Stimulated activated CD8-positive, alpha-beta memory T cell treated with anti-CD3 and anti-CD28 coated beads, Interleukin-15, amount 100 ng/mL, for 24 hours (primary cell): ENCODE measurements at places on chromosomes 2 and 18.

DNA sequence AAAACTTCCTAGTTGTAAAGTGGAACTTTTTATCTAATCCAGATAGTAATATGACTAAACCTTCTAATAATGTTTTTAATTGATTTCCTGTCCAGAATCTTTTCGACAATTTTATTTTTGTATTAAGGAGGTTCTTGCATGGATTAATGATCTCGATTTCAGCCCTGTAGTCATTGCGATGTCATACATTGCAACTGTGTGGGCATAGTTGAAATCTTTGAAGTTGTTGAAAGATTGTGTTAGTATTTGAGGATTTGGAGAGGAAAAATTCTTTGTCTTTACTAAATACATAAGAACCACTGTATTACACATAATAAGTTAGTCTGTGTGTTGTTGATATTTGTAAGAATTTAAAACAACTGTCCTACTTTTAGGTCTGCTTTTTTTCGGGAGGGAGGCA is 31.1 kb downstream of the ACSL3 start:
- DNase-seq = no peak

- DNase-seq = no peak
Measured at GRCh38 chr2:30684996-30685395, 122.2 kb downstream of the CAPN13 start.

GRCh38 chr2:101364878-101365277 is 22.4 kb downstream of the CREG2 start:
- DNase-seq = no peak

DNA sequence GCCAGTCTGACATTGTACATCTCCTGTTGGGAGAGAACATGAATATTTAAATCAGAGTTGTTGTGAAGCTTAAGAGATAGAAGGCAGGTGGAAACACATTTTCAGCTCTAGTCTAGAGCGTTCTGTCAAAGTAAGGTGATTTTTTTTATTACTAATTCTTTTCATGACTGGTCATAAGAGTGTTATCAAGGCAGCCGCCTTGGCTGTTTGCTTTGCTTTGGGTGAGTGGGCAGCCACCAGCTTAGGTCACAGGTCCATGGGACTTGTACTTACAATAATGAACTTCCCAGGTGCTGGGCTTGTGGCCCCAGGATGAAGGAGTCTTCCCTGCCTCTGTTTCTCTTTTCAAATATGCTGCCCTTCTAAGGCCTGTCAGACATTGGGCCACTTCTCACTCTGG is 256.3 kb downstream of the SRBD1 start:
- no peak for DNase-seq

GRCh38 chr2:39550701-39551285 is 113.7 kb upstream of the MAP4K3 start:
- no peak for DNase-seq

DNA sequence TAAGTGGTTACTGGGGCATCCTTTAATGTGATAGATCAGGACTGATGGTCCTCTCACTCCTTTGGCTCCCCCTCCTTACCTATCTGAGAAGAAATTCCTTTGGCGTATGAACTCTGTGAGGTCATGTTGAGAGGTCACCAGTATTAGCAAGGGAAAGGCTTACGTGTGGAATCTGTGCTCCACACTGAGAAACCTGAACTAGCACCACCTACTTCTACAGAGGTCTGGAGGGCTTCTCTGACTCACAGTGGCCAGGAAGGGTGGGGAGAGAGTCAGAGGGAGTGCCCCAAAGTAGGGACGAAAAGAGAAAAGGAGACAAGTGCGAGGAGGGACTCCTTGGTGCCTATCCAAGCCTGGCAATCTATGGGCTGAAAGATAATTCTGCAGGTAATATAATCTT is 348.6 kb downstream of the TNS1 start:
- no peak for DNase-seq

GRCh38 chr2:1097101-1097500 is 146.5 kb downstream of the SNTG2 start:
- no peak for DNase-seq

- DNase-seq = no peak
Measured at GRCh38 chr2:178858896-178859625, 51.8 kb upstream of the TTN start.

DNA sequence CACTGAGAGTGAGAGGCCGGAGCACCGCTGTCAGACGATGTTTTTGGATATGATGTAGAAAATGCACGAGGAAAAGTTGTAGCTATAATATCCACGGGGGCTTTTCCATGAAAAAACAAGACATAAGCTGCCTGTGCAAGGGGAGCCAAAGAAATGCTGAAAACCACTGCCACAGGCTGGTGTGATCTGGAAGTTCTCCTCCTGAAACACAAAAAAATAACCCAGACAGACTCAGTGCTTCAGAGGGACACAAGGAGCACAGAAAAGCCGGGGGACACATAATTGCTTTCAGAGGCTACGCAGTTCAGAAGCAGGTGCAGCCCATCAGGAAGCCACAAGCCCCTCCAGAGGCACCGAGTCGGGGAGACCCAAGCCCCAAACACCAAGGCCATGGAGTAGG is 98.2 kb downstream of the ZNF516 start:
- no peak for DNase-seq

DNA sequence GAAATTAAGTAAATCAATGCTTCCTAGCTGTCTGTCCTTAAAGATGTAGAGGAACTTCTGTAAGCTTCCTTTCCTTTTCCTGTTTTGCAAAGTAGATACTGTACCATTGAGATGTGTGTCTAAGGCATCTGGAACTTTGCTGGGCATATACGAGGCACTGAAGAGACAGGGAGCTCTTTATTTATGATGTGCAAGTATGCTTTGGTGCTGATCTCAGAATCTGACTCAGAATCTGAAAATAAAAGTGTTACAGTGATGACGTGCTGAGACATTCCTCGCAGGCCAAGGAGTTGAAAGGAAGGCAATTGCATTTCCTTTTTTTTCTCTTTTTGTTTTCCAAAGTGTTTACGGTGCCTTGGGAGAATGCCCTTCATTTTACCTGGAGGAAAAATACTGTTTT is 230.9 kb upstream of the RGPD4 start:
- DNase-seq = no peak

DNA sequence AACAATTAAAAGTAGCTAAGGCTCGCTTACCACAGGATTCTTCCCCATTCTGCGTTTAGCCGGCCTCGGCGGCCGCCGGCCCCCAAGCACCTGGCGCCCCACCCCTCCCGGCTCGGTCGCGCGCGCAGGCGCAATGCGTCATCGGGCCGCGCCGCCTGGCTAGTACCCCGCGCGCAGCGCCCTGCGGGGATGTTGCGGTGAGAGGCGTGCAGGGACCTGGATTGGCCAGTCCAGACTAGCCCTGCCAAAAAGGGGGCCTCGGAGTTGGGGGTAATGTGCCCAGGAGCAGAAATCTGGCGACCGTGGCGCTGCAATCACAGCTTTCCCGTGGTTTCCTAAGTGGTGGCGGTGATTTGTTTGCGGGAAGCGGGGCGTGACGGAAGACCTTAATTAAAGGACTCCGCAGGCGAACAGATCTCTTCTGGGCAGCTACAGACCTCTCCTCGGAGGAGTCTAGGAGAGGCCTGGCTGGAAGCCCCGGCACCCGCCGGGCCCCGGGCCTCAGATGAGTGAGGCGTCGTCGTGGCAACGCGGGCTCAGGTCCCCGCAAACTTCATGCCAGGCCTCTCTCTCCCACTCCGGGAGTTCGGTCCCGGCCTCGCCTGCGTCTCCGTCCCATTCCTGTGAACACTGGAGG is 606 bp downstream of the TMEM237 start:
- DNase-seq = peak; percentile 73

GRCh38 chr2:235723811-235724465 is 230.1 kb downstream of the AGAP1 start:
- DNase-seq = no peak

DNA sequence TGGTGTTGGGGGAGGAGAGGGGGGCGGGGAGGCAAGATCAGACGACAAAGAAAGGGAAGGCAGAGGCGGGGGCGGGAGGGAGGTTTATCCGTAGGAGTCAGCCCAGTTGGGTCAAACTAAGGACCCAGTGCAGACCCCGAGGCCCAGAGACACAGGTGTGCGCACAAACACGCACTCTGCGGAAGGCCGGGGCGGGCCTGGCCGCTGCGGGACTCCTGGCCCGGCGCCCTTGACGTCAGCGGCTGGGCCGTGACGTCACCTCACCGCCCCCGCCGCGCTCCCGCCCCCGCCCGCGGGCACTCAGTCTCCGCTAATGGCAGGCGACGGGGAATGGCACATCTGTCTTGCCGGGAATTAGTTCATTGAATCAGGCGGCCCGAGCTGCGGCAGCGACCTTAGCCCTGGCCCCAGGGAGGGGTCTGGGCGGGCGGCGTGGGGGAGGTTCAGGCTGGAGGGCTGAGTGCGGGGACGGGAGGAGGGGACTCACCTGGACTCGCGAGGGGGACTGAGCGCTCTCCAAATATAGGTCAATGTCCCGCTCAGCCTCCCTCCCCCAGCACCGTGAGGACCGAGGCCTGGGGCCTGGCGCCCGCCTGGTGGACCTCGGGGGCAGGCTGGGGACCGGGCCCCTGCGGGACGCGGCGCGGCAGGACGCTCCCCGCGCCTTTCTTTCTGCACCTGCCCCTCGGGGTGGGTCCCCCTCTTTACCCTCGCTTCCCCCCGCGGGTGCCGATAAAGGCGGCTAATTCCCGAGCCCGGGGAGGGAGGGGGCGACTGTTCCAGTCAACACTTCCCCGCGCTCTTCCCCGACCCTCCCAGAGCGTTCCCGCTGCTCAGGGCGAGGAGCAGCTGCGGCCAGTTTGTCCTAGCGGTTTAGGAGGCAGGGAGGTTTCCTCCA is 15.5 kb upstream of the ECEL1 start:
- DNase-seq = no peak

- DNase-seq = no peak
Measured at GRCh38 chr2:202171241-202171825, 67.1 kb downstream of the SUMO1 start.

DNA sequence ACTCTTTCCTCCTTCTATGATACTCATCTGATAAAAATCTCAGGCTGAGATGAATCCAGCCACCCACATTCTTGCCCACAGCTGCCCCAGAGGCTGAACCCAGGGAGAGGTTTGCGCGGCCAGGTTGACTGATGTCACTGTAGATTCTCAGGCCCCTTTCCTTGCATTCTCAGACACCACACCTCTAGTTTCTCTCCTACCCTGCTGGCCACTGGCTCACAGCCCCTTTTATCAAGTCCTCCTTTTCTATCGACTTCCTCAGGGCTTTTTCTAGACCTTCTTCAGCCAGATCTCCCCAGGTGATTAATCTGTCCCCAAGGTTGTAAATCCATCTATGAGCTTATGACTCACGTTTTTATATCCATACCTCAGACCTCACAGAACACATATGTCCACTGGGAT is 99.8 kb downstream of the TACR1 start:
- no peak for DNase-seq

- no peak for DNase-seq
Measured at GRCh38 chr2:29589440-29590103, 331.8 kb downstream of the ALK start.

- no peak for DNase-seq
Measured at GRCh38 chr2:239121600-239122012, 273.7 kb downstream of the TWIST2 start.

DNA sequence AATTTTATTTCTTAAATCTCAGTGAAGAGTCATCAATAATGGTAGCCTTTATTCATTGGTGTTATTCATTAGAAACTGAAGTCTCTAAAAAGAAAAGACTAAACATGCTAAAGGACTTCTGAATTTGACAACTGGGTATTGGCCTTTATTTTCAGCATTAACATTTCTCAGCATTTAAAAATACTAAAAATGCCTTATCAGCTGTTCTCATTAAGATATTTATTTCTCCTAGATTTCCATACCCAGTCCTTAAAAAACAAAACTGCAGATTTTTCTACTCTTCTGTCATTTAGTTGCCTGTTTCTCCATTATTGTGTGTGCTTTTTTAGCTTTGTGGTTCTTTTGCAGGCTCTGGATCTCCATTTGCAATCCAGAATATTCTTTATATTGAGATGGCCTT is 31.2 kb upstream of the METAP1D start:
- DNase-seq = no peak

- no peak for DNase-seq
Measured at GRCh38 chr2:167279810-167280209, 391.5 kb downstream of the XIRP2 start.

DNA sequence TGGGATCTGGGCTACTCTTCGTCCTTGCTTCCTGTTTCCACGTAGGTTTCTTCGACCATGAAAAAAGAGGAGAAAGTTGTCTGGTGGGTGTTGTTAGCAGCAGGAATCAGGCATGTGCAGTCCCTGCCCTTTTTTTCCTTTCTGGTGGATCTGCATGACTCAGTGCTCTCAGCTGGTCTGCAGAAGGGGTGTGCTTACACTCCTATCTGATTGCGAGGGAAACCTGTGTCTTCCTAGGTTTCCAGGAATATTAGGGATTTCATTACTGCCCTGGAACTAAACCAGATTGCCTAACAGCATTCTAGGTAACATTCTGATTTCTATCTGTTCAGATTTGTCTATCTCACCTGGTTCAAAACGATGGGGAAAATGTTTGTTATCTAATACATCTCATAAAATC is 174.3 kb downstream of the CCDC102B start:
- no peak for DNase-seq

DNA sequence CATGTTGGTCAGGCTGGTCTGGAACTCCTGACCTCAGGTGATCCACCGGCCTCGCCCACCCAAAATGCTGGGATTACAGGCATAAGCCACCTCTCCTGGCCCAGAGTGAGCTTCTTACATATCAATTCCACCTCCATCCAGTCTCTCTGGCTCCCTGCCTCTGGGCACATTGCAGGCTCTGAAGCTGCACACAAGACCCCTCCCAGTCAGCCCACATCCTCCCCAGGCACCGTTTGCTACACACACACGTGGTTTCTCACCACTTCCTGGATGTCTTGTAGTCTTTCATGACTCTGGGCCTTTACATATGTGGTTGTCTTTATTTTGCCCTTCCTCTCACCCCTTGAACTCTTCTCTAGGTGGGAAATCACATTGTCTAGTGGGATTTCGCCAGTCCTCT is 64.0 kb upstream of the CABLES1 start:
- peak; percentile 33 for DNase-seq

DNA sequence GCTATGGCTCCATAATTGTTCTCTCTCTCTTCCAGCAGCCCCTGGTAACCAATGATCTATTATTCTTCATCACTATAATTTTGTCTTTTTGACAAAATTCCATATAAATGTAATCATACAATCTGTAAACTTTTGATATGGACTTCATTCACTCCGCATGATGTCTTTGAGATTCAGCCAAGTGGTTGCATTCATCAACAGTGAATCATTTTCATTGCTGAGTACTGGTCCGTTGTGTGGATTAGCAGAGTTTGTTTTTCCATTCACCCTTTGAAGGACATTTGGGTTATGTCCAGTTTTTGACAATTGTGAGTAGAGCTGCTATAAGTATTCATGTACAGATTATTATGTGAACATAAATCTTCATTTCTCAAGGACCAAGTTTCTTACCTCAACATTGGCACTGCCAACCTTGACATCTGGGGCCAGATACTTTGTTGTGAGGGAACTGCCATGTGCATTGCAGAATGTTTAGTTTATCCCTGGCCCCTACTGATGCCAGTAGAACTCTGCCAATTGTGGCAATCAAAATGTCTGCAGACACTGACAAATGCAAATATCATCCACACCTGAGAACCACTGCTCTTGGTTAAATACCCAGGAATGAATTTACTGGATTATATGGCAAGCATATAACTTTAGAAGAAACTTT is 48.4 kb upstream of the BCL2L11 start:
- DNase-seq = no peak
